ENCODE measurements at places on chromosomes 3 and 15.
A peak's percentile ranks its signal among the peaks of the same experiment; 100 is the strongest.

DNA sequence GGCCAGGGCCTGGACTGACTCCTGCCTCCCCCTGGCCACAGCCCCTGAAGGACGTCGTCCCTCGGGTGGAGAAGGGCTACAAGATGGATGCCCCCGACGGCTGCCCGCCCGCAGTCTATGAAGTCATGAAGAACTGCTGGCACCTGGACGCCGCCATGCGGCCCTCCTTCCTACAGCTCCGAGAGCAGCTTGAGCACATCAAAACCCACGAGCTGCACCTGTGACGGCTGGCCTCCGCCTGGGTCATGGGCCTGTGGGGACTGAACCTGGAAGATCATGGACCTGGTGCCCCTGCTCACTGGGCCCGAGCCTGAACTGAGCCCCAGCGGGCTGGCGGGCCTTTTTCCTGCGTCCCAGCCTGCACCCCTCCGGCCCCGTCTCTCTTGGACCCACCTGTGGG lies 10.3 kb upstream of the LMAN1L start:
- DNase-seq: no peak

- no peak for DNase-seq
Measured at GRCh38 chr15:36798366-36798765, 218.9 kb downstream of the CDIN1 start.

- DNase-seq: no peak
Measured at GRCh38 chr3:1696669-1697275, 401.9 kb upstream of the CNTN4 start.

DNA sequence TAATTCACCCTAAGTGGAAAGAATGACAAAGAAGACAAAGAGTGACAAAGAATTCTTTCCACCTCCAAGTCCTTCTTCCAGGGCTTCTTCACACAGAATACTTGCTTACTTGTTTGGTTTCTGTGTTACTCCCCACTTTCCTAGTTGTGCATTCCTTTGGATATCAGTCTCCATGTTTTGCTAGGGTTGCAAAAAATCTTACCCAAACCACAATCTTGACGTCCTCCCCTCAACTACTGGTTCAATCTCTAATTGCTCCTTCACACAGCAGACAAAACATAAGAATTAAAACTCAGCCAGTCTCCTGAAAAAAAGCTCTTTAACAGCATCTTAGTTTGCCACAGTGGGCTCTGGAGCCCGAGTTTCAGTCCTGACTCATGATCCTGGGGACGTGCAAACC lies 297.6 kb upstream of the CHRNA7 start:
- no peak for DNase-seq

DNA sequence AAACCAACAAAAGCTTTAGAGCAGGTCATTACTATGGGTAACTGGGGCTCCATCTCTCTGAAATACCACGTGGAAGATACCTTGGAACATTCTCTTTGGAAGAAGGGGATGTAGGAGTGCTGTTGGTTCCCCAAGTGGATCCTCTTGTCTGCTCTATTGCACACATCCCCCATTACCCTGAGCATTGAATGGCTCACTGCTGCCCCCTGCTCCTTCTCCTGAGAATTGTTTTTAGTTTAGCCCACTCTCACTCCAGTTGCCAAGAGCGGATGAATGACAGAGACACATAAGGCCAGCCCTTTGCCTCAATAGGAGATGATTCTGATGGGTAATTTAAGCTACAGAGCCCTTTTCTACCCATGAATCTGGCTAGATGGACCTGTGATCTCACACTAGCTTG lies 135.6 kb upstream of the SUCLG2 start:
- peak; percentile 67 for DNase-seq

- DNase-seq: no peak
Measured at GRCh38 chr15:69612112-69612511, 159.5 kb downstream of the RPLP1 start.

GRCh38 chr3:53192608-53193007 lies 31.6 kb downstream of the PRKCD start:
- DNase-seq: no peak

All from stimulated activated CD4-positive, alpha-beta T cell treated with anti-CD3 and anti-CD28 coated beads, Interleukin-15, amount 100 ng/mL, for 24 hours (primary cell).